Vagina (tissue), 2 donors: ENCODE measurements at places on chromosomes 11 and 22. TPM values are rescaled to one million over a fixed set of nuclear protein-coding genes. Genes with fewer than 3 reads are reported as not detected.

DNA sequence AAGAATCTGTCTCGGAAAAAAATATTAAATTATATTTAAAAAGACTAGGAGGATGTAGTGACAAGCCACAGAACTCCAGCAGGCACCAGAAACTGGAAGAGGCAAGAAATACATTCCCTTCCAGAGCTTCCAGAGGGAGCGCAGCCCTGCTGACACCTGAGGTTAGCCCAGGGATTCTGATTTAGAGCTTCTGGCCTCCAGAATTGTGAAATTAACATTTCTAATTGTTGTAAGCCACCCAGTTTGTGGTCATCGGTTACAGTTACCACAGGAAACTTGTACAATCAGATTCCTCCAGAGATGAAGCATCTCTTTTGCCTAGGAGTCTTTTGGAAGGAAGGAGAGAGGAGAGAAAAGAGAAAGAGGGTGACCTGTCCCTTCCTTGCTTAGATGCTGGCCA, 6.4 kb upstream of the UBASH3B start:
- DNase-seq, result no peak
- no peaks in the 10 kb centered on the region for H3K36me3 ChIP-seq
- H3K27me3 ChIP-seq, result no peaks in the 10 kb centered on the region
- no peak overlapping the region for H3K27ac ChIP-seq
- H3K4me3 ChIP-seq, result no peak overlapping the region

DNA sequence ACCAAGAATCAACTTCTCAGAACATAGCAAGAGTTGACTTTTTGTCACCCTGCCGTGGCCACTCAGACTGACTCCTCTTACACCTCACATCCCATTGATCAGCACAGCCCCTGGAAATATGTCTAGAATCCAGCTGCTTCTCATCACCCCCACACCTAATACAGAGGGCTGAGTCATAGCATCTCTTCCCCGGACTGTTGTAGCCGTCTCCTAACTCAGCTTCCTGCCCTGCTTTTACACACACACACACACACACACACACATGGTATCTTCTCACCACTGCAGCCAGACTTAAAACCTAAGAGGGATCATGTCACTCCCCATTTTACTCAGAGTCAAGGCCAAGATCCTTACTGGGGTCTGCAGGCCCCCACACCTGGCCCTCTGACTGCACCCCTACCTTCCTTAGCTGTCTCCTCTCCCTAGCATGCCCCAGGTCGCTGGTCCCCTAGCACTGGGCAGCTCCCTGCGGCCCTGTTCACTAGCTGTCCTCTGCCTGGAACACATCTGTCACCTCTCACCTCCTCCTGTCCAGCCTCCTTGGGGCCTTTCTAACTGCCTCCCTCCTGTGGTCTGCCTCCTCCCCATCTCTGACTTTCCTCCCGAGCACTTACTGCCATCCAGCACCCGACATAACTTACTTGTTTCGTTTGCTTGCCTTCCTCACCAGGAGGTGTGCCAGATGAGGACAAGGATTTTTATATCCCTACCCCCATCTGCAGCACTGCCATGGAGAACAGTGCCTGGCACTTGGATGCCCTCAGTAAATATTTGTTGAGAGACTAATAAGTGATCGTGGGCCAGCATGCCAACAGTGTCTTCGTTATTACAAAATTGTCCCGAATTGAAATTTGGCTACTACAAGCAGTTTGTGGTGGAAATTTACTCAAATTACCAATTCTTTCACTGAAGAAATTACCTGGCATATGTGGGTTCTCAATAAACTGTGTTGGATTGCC, 61.9 kb downstream of the BMAL1 start:
- no peak for DNase-seq
- no peaks in the 10 kb centered on the region for H3K27me3 ChIP-seq

GRCh38 chr11:100867606-100868005, 180.5 kb downstream of the ARHGAP42 start:
- no peak overlapping the region for H3K4me3 ChIP-seq
- peaks cover 7% of the 10 kb centered on the region for H3K4me1 ChIP-seq
- no peak for DNase-seq
- no peaks in the 10 kb centered on the region for H3K27me3 ChIP-seq
- no peaks in the 10 kb centered on the region for H3K36me3 ChIP-seq

The CCDC73 gene
- total RNA-seq, result not detected

DNA sequence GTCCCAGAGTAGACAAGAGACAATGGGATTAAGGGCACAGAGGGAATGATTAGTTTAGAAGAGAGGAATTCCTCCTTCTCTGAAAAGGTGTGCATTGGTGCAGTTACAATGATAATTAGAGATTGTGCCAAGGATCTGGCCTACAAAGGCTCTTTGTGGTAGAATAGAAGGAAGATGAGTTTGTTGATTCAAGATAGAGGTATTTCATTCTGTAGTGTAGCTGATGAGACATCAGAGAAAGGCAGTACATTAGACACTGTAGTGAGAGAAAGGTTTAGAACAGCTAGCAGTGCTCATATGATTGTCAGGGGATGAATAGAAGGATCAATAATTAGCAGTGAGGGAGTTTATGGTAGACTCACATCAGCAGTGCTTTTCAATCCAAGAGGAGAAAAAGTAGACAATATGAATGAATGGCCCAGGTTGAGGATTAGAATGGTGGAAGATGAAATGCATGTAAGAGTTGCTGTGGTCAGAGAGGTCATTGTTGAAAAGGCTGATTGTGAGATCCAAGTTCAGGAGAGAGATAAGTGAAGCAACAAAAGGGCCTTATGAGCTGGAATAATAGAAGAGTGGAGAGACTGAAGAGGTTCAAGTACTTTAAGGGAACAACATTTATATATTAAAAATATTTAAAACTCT, 28.9 kb downstream of the SIK2 start:
- H3K4me3 ChIP-seq, result no peak overlapping the region
- no peak overlapping the region for H3K27ac ChIP-seq
- no peaks in the 10 kb centered on the region for H3K27me3 ChIP-seq
- no peaks in the 10 kb centered on the region for H3K36me3 ChIP-seq
- peaks cover 26% of the 10 kb centered on the region for H3K4me1 ChIP-seq
